ENCODE measurements at places on chromosomes 7 and 10. TPM values are rescaled to one million over a fixed set of nuclear protein-coding genes. Genes with fewer than 3 reads are reported as not detected.

Gene UNCX
- polyA plus RNA-seq = not detected

Gene POLR2J
- 100 TPM for polyA plus RNA-seq

Gene BICC1
- polyA plus RNA-seq = 1.6 TPM

Gene GHRHR
- not detected for polyA plus RNA-seq

Gene ATOH7
- not detected for polyA plus RNA-seq

Gene ZWINT
- 18.1 TPM for polyA plus RNA-seq

Gene PTF1A
- 0.35 TPM for polyA plus RNA-seq

Gene OPN4
- not detected for polyA plus RNA-seq

Gene MYH16
- not detected for polyA plus RNA-seq

Gene CPA5
- 0.48 TPM for polyA plus RNA-seq

Gene SPDYE5
- polyA plus RNA-seq = not detected

Gene PARD3
- polyA plus RNA-seq = 16.6 TPM

Gene CDC14C
- polyA plus RNA-seq = not detected

Gene HGF
- polyA plus RNA-seq = 7.9 TPM

Gene COBL
- polyA plus RNA-seq = 12.6 TPM

Gene RPS24
- polyA plus RNA-seq = 5,082 TPM

Gene FGFR2
- polyA plus RNA-seq = 3.9 TPM

Gene CLIP2
- polyA plus RNA-seq = 24.1 TPM

All from stomach (tissue), 19 donors.